ENCODE measurements at places on chromosomes 11 and 22.
A peak's percentile ranks its signal among the peaks of the same experiment; 100 is the strongest.

DNA sequence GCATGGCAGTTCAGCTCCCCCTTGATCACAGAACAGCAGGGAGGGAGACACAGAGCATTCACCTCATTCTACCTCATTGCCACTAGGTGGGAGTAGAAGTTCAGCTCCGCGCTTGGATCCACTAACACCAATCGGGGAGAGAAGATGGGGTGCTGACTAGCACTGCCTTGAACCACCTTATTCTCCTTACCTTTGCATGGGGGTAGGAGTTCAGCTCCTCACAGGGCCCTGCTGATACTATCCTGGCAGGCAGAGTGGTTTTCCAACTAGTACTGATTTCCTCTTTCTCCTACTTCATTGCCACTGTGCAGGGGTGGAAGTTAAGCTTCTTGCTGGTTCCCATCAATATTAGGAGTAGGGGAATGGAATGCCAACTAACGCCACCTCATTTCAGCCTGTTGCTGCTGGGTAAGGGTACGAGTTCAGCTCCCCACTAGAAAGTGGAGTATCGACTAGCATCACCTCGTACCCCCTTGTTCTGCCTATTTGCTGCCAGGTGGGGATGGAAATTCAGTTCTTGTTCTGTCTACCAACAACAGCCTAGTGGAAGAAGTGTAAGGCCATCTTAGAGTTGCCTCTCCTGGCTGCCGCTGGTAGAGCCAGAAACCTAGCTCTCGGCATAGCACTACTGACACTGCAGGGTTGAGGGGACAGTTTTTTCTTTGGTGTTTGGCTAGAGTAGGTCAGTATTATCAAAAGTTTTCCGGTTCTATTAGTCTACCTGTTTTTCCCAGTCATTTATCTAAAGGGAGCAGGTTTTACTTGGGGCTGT, 550.9 kb upstream of the CCDC90B start:
- peak; percentile 7 for DNase-seq

GRCh38 chr11:11324090-11324489, 29.0 kb downstream of the CSNK2A3 start:
- DNase-seq, result no peak

GRCh38 chr22:22396741-22397291, 111.7 kb downstream of the ZNF280B start:
- DNase-seq, result no peak

DNA sequence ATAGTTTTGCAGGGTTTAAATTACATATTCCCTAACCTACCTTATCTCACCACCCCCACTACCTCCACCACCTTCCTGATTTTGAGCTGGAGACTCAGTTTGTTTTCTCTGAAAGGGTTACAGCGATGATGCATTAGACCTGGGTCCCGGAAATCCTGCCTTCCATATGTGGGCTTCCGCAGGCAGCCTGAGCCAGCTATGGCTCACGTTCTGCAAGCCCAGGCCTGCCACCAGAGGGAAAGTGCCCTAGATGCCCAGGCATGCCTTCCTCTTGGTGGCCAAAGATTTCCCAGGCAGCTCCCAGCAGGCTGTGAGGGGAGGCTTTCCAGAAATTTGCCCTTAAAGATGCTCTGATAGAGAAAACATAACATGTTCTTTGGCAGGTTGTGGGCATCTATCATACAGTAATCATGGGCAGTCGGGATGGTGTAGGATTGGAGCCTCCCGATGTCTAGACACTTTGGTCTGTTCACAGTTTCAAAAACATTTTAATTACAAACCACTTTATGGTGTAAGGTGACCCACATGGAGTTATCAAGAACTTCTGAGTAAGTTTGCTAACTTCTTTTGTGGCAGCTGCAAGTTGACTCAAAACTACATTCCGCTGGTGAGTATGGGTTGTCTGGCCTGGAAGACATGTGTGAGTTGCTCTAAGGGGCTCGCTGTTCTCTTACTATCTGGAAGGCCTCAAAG, 79.3 kb downstream of the MICAL2 start:
- peak; percentile 67 for DNase-seq

GRCh38 chr11:113683481-113684046, 22.5 kb downstream of the TMPRSS5 start:
- DNase-seq, result no peak

GRCh38 chr11:66106786-66107599, 36.9 kb downstream of the PACS1 start:
- no peak for DNase-seq

- no peak for DNase-seq
These were observed 10.4 kb upstream of the ANO3 start for GRCh38 chr11:26321516-26321915.

DNA sequence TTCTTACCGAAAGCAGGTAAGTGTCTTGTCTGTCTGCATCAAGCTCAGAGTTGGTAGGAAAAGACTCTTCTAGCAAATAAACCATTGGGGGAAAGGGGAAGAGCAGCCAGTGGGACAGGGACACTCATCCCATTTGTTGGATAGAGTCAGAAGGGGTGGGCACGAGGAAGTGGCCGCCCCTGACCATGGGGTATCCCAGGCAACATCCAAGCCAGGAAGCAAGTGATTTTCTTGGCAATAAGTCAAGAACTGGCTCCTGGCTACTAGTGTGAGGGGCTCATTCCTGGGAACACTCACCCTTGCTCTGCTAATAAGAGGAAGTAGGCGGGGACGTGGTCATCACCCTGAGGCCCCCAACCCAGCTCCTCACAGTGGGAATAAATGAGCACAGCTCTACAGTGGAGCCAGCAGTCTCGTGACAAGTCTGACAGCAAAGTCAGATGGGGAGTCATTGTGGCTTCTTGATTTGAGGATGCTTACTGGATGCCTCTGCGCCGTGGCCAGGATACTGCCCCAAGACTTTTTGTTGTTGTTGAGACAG, 6.7 kb downstream of the SLC25A18 start:
- no peak for DNase-seq

GRCh38 chr22:35568751-35569739, 28.4 kb downstream of the RASD2 start:
- no peak for DNase-seq
